ENCODE measurements at places on chromosomes 2 and 18. TPM values are rescaled to one million over a fixed set of nuclear protein-coding genes. Genes with fewer than 3 reads are reported as not detected.

- no peaks in the 10 kb centered on the region for H3K36me3 ChIP-seq
- DNase-seq = no peak
- no peak overlapping the region for H3K4me3 ChIP-seq
- no peaks in the 10 kb centered on the region for H3K4me1 ChIP-seq
Observed at GRCh38 chr2:210584834-210585233, 28.4 kb downstream of the CPS1 start.

The UPP2 gene
- total RNA-seq = not detected

GRCh38 chr18:6773777-6774176 is 44.3 kb downstream of the ARHGAP28 start:
- no peak overlapping the region for H3K27ac ChIP-seq
- H3K4me3 ChIP-seq = no peak overlapping the region
- no peak for DNase-seq
- H3K4me1 ChIP-seq = no peaks in the 10 kb centered on the region
- H3K36me3 ChIP-seq = no peaks in the 10 kb centered on the region

GRCh38 chr2:109028277-109028676 is 39.3 kb upstream of the EDAR start:
- H3K4me1 ChIP-seq = no peaks in the 10 kb centered on the region
- no peak overlapping the region for H3K27ac ChIP-seq
- DNase-seq = peak; percentile 43

GRCh38 chr2:18889565-18890332 is 300.4 kb upstream of the NT5C1B start:
- no peaks in the 10 kb centered on the region for H3K4me1 ChIP-seq
- no peaks in the 10 kb centered on the region for H3K27me3 ChIP-seq
- H3K27ac ChIP-seq = no peak overlapping the region
- H3K4me3 ChIP-seq = no peak overlapping the region
- no peak for DNase-seq
